Hippocampal formation (tissue), 2 donors: ENCODE measurements at places on chromosomes 2 and 18.

GRCh38 chr2:84914334-84914733 lies 8.9 kb downstream of the TMSB10 start:
- DNase-seq: no peak

DNA sequence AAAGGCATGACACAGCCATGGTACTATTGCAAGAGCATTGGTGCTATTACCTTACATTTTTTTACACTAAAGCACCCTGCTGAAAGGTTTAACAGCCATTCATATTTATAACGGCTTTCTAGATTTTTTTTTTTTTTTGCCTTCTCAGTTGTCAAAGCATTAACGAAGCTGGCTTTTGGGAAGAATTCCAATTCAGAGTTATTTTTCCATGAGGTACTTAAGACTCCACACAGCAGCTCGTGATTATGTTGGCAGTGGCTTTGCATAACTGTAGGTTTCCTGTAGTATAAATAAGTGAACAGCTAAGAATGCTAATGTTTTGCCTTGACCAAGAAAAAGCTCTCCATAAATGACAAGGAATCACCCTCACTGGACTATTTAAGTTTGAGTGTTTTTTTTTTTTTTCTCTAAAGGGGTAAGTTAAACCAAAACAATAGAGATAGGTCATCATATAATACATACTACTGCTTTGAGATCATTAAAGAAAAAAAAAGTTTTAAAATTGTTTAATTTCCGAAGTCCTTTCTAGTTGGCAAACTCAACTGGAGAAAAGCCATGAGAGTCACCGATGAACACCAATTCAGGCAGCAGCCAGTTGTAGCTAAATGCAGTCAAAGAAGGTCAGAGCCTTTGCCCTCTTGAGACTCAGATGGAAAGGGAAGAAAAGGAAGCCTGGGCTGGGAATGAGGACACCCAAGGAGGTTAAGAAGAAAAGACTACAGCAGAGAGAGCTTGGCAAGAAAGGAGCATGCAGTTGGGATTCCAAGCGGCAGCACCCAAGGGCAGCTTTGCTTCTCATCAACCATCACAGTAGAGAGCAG lies 187.4 kb upstream of the NCKAP5 start:
- no peak for DNase-seq

GRCh38 chr2:135586148-135586547 lies 54.9 kb downstream of the R3HDM1 start:
- no peak for DNase-seq

- no peak for DNase-seq
These were observed 101.1 kb upstream of the PID1 start for GRCh38 chr2:229372207-229372606.

DNA sequence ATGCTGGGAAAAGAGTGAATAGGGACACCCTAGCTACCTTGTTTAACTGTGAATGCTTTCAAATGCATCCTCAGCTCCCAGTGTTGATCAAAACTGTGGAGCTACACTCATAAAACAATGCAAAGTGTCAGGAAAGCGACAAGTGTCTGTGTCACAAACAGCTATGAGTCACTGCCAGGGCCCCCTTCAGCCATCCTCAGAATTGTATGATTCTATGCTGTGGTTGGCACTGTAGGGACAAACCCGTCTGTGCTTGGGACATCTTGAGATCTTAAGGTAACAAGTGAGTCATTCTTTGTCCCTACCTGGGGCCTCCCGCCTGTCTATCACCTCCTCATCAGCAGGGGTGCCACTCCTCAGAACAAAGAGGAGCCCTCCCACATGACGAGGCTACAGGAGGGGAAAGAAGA lies 42.4 kb downstream of the KLF7 start:
- DNase-seq: no peak

GRCh38 chr2:19855542-19856431 lies 46.0 kb downstream of the TTC32 start:
- DNase-seq: no peak

- peak; percentile 70 for DNase-seq
These were observed 24.0 kb upstream of the CTIF start for GRCh38 chr18:48514786-48515185.

DNA sequence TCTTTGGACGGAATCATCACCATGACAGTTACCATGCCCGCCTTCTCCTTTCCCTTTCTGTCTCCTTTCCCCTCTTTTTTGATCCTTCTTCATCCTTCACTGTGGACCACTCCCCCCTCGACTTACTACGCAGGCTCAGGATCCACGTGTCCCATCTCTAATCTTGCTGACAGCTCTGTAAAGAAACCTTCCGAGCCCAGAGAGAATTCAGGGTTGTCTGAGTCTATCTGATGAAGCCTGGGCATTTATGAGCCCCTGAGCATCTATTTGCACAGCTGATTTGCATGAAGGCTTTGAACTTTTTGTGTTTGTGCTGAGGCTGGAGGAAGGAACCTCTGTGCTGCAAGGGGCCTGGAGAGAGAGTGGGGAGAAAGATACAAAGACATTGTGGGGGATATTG lies 50.7 kb downstream of the CIB4 start:
- DNase-seq: no peak
